ENCODE measurements at places on chromosomes 7 and 10.
A peak's percentile ranks its signal among the peaks of the same experiment; 100 is the strongest.

DNA sequence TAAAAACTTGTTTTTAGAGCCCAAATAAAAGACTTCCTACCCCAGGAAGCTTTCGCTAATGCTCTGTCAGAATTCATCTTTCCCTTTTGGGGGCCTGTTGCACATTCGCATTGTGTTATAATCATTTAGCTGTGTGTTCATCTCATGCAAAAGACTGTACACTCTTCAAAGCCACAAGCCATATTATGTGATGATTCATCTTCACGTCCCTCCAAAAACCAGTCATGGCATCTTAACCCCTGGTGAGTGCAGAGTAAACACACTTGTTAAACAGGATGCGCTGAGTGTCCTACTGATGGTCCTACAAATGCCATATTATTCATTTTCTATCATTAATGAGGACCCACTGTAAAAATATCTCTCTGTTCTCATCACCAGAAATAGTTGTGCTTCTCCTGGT lies 235.4 kb downstream of the KIAA1217 start:
- DNase-seq, result no peak

- DNase-seq, result no peak
These were observed 49.4 kb downstream of the GPR26 start for GRCh38 chr10:123715546-123715945.

DNA sequence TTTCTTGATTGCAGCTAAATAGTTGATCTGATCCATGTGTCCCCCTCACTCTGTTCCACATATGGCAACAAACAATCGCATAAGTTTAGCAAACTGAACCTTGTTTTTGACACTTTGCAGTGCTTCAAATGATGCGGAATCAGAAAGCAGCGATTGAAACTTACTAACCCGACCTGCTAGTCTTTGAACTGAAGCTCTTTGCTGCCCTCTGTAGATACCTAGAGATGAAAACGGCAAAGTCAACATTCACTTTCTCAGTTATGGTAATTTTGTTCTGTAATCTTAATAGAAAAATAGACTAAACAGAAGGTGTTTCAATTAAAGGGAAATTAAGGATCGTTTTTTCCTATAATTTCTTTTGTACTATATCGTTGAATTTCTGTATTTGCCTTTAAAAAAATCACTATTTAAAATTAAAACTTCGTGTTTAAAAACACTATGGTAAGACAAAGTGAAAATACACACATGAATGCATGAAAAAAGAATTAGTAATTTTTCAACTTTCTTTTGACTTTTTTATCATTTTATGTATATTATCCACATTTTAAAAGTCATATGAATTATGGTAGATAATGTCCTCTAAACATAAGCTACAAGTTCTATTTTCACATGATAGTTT lies 276.5 kb downstream of the MAGI2 start:
- no peak for DNase-seq

GRCh38 chr10:42866115-42866995 lies 83.8 kb downstream of the BMS1 start:
- DNase-seq, result peak; percentile 79

DNA sequence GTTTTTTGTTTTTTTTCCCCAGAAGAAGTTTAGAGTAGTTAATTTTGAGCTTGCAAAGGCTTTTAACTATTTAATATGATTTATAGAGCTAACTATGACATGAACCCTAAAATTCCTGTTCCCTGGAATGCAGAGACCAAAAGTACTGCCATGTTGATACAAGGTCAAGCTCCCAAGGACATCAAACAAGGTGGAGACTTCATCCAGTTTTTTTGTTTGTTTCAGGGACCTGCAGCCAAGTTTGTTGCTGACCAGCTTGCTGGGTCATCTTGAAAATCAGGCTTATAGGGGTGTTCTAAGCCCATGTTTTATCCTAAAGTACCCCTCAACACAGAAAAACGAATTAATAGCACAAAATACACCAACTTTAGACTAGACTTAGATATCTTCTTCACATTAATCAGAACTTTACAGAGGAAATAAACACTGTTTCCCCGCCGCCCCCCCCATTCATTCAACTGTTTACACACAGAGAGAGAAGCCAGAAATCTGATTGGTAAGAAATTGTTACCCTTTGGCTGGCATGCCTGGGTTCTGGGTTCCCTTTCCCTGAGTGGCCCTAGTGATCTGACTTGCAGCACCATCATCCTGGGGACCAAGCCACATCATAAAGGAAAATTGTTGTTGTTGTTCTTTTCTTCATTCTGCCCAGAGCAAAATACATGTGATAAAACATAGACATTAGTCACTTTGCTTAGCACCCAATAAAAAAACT lies 860.5 kb downstream of the CCSER2 start:
- DNase-seq, result no peak

DNA sequence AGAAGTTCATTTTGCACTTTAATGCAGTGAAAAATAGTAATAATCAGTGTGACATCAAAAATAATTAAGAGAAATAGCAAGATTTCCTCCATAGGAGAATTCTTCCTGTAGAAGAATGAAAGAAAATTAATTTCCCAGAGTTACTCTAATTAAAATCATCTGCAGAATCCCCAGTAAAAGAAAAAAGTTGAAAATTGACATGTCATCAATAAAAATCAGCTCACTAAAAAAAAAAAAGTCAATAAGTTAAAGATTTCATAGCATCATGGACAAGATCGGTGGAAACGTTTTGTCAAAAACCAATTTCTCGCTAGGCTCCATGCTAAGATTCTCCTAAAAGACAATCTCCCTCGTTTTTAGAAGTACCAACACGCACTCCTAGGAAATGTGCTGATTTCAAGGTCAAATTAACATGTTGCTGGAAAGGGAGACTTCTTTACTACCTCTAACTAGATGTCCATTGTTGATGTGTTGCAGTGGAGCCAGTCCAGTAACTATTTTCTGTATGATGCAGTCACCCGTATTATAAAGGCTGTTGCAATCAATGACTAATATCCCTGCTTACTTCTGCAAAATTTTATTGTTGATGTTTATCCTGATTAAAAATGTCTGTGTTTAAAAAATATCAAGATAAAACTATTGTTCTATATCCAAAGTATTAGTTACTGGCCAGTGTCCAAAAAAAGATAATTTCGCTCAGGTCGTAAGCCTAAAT lies 591.9 kb upstream of the MGMT start:
- no peak for DNase-seq

DNA sequence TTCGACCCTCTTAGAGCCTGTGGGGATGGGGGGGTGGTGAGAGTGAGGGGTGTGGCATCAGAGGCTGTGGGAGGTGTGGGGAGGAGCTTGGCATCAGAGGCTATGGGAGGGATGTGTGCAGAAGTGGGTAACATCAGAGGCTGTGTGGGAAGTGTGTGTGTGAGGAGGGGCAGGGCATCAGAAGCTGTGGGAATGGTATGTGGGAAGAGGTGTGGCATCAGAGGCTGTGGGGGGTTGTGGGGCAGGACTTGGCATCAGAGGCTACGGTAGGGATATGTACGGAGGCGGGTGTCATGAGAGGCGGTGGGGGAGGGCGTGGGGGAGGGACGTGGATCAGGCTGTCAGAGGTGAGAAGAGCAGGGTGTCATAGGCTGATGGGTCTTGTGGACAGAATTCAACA lies 97.4 kb downstream of the SEC23IP start:
- no peak for DNase-seq
